ENCODE measurements at places on chromosomes 7 and 10.

- DNase-seq = peak; percentile 41
These were observed 782 bp downstream of the IFIT5 start for GRCh38 chr10:89414879-89415821.

DNA sequence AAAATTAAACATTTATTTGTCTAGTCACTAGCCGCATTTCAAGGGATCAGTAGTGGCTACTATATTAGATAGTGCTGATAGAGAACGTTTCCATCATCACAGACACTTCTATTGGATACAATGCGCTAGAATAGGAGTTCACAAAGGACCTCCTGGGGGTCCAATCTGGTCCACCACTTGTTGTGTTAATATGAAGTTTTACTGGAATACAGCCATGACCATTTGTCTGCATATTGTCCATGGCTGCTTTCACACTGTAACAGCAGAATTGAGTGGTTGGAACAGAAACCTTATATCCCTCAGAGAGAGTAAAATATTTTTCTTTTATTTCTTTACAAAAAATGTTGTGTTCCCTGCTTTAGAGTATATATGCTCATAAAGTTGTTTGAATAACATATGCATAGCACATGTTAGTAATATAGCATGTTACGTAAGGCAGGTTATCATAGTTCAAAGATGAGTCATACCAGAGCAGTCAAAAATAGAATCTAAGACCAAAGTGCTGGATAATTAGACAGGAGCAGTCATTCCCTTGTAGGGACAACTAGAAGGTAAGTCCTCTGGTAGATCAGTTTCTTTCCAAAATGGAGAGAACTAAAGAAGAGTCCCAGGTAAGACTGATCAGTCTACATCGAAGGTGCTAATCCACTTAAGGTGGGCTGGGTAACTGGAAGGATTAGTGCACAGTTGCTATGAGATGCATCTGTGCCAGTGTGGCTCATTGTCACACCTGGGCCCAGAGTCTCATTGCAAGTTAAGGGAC is 14.9 kb downstream of the BZW2 start:
- DNase-seq = peak; percentile 50

- no peak for DNase-seq
These were observed 84.5 kb downstream of the ADRA2A start for GRCh38 chr10:111161109-111161874.

DNA sequence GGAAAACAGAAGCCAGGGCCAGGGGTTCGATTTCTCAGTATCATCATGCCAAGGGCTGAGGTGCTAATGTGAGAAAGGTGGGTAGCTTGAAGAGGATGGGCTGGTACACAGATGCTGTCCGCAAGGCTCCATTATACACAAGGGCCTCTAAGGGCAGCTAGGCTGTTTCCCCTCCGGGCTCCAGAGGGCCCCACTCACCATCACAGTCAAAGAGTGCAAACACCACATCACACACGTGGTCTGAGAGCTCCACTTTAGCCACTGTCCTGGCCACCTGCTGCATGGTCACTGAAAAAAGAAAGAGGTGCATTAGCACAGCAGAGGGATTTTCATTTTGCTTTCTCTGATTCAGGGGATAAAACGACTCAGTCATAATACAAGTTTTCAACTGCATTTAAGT is 20.9 kb upstream of the DNAJB12 start:
- peak; percentile 22 for DNase-seq

- DNase-seq = no peak
These were observed 21.7 kb downstream of the ST8SIA6 start for GRCh38 chr10:17432723-17433122.

- no peak for DNase-seq
These were observed 155.6 kb downstream of the TAX1BP1 start for GRCh38 chr7:27895551-27895950.

DNA sequence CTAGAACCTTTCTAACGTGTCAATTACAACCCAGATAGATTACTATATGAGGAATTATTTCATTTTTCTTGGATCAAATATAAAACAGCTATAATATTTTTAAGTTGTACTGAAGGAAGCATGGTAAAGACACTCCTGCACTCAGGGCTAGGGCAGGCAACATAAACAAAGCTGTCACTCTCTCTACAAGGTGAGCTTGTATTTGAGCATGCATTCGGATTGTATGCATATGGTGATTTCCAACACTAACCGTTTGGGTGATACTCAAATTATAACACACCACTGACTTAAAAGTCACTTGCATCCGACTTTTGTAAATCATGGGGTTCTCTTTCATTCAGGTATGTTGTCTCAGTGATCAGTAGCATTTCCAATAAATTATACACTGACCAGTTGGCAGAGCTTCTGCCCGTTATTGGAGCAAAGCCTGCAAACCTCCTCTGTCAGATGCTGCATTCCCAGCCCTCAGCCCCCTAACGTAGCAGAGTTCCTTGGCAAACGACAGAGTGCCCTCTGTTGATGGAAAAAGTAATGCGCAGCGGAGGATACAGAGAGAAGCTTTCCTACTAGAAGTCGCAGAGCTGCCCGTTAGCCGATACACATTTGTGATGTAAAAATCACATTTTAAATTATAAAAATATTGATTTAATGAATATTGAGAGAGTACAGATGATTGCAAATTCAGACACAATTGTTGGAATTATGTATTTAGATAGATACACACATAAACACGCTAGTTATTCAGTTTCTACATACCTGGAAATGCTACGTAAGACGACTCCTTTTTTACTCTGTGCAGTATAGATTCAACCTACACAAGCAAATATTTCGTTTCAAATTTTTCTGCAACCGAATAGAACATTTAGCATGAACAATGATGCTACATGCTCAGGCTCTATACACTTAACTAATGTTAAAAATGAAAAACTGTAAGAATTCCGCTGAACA is 173.9 kb upstream of the SP4 start:
- DNase-seq = peak; percentile 68

- DNase-seq = no peak
These were observed 14.5 kb upstream of the GGCT start for GRCh38 chr7:30519122-30519521.

- no peak for DNase-seq
These were observed 190.2 kb downstream of the RAMP3 start for GRCh38 chr7:45347804-45348203.

- no peak for DNase-seq
These were observed 56.6 kb downstream of the TMEM209 start for GRCh38 chr7:130148561-130148960.

DNA sequence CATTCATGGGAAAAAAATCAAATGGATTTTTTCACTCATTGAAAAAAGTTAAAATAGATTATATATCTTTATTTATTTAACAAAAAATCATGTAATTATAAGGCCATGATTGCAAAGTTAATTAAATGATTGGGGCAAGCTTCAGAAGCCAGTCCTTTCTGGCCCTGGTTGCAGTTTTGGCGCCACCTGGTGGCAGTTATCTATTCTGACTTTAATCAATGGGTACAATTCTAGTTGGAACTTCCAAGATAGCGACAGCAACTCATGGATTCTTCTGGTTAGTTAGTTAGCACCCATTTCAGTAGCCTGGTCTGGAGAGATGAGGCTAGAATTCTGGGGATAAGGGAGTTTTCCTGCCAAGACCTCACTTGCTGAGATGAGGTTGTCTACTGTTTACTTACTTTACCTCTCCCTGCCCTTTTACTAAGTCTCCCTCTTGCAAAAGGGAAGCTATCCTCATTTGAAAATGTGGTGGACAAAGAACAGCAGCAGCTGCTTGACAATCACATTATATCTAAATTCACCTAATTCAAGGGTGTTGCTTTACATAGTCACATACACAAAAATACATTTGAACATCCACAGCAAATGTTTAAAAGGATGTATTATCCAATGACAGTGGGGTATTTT is 42.3 kb downstream of the NOC3L start:
- peak; percentile 79 for DNase-seq

GRCh38 chr7:84529480-84530205 is 335.1 kb upstream of the SEMA3A start:
- DNase-seq = no peak

DNA sequence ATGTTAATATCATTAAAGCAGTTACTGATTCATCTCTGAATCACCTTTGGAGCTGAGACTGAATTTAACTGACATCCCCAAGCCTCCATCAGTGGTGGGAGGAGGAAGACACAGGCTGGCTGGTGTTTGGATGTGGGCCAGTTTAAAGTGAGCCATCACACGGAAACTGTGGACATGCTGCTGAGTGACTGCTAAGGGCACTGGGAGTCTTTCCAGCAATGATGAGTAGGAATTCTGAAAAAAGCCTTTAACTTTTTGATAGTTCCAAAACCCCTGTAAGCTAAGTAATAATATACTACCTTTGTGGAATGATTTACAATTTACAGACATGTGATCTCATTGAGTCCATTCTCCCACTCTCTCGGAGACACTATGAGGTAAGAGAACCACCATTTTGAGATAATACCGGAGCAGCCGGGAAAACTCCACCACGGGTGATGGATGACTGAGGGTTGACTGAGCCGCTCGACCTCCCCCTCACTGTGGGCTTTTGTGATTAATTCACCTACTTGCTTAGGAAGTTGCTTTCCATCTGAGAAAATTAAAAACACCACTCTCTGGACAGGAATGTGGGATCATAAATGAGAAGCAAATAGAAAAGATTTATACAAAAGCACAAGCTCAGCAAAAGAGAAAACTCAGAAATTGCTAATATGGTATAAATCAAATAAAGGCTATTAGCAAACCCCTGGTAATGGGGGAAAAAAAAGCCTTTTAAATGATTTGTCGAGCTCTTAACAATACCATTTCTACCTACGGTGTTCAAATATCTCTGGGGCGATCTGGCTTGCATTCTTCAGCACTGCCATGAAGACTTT is 194.8 kb downstream of the FANK1 start:
- no peak for DNase-seq

- DNase-seq = no peak
These were observed 141.0 kb downstream of the C1GALT1 start for GRCh38 chr7:7323352-7323751.

DNA sequence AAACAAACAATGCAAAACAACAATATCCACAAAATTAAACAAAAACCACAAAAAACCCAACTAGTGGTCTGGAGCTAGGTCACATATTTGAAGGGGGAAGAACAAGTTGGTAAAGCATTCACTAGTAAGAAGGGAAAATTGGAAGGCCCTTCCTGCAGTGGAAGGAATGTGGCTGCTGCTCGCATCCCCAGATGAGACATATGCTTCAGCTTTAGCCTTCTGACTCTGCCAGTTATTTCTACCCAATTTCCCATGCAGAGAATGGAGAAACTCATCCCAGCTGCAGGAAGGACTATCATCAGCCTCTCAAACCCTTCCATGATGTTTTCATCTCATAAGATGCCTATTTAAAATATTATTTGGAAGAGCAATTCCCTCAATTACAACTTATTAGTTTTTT is 176.6 kb downstream of the BMPER start:
- DNase-seq = no peak

- DNase-seq = no peak
These were observed 81.9 kb upstream of the SMIM30 start for GRCh38 chr7:113200281-113200680.

DNA sequence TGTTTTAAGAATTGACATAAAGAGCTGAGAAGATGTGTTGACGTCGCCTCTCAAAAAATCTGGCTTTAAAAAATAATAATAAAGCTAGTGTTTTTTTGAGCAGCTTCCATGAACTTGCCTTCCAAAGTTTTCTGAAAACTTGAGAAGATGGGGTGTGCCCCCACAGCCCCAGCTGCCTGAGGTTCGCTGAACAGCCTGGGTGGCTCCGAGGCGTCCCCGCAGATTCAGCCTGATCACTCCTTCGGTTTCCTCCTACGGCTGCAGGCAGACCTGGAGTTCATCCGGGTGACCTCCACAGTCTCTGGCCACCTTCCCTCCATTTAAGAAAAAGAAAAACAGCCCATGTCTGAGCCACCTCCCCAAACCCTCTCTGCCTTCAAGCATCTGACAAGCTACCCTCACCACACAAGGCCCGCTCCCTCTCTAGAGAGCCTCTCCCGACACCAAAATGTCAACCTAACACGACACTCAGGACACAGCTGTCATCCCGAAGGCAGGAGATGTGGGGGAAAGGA is 177.8 kb downstream of the PTPRN2 start:
- DNase-seq = no peak

DNA sequence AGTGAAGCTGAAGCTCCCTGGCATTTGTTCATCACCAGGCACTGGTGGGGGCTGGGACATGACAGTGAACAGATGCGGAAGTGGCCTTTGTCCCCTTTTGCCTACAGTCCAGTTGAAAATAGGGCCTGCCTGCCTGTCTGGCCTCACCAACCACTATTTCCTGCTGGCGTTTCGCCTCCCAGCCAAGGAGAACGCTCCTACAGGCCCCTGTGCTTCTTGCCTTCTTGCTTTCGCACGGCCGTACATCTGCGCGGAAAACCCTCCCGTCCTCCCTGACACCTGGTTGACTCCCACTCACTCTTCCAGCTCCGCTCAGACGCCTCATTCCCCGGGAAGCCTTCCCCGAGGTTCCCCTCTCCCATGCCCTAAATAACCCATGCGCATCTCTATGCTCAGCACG is 317.3 kb downstream of the PRPF18 start:
- no peak for DNase-seq

DNA sequence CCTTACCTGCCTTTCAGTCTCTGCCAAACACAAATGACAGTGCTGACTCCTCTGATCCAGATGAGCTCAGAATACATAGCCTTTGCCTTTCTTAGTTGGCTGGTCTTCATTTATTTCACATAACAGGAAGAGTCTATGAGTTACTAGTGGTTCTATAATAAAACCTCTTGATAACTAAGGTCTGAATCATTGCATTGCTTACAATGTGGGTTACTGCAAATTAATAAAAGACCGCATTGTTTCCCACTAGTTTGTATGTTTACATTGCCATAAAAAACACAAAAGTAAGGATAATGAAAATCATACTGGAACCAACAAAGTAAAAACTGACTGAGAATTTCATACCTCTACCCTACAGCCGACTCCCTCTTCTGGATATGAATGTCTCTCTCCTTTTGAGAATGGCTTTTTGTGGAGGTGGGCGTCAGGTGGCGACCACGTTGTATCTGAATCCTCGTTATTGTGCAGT is 62.0 kb upstream of the AKR1E2 start:
- DNase-seq = no peak

GRCh38 chr10:131618587-131619267 is 282.1 kb upstream of the PPP2R2D start:
- DNase-seq = no peak

DNA sequence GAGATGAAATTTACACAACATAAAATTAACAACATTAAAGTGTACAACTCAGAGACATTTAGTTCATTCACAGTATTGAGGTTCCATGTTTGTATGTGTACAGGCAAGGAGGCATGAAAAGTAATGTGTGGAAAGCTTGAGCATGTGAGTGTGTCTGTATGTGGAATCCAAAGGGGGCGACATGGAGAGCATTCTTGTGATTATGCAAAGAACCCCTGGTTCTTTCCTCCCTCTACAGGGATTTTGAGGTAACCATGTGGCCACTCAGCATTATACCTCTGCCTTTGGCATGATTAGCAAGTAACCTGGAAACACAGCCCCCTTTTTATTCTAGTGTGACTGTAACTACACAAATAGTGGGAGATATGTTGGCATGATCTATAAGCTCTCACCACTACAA is 21.0 kb downstream of the OR2F1 start:
- DNase-seq = peak; percentile 51

GRCh38 chr10:124946945-124947344 is 5.0 kb downstream of the ZRANB1 start:
- DNase-seq = peak; percentile 30

- DNase-seq = no peak
These were observed 122.5 kb upstream of the SAMD8 start for GRCh38 chr10:74988832-74989561.
